ENCODE measurements at places on chromosomes 11 and 22.

DNA sequence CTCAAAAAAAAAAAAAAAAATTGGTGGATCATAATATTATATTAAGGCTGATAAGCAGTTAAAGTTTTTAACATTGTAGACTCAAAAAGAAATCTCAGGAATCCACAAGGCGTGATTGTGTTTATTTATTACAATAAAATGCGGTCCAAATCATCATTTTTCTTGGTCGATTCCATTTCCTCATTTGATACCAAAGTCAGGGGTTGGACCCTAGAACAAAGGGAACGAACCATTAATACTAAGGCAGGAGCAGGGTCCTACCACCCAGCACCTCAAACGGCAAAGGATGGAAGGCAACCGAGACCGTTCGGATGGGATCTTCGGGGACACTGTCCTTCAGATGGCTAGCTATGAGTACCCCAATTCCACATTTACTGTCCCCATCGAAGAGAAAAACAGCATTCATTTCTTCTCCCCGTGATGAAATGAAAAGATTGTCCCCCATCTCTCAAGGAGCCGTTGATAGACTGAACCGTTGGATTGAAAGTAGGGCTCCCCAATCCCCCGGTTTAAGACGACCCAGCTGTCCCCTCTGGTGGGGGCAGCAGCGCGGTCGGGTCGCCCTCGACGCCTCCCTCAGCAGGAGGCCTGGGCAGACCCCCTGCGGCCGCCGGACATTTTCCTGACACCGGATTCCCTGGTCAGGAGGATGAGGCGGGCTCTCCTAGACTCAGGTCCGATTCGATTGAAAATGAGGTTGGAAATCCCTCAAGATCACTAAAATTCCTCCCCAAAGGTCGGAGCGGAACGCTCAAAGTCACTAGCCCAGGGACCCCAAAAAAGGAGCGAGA, 607 bp downstream of the DMC1 start:
- DNase-seq = no peak

DNA sequence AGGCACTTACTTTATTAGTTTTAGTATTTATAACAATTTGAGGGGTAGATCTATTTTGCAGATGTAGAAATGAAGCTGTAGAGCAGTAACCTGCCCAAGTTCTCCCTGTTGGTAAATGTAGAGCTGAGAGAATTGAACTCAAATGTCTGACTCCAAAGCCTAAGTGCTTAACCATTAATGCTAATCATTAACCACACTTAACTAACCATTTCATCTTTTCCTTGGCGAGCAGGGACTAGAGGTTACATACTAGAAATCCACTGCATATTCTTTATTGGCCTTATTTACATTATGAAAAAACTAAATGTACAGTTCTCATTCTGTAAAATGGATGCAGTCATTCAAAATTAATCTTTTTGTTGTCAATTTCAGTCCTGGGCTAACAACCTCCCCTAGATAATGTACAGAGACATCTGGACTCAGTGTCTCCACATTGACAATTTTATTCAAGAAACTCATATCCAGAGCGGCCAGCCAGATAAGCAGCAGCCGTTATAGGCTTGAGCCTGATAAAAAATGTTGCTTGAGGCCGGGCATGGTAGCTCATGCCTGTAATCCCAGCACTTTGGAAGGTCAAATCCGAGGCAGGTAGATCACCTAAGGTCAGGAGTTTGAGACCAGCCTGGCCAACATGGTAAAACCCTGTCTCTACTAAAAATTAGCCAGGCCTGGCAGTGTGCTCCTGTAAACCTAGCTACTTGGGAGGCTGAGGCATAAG, 76.7 kb upstream of the PICALM start:
- no peak for DNase-seq

DNA sequence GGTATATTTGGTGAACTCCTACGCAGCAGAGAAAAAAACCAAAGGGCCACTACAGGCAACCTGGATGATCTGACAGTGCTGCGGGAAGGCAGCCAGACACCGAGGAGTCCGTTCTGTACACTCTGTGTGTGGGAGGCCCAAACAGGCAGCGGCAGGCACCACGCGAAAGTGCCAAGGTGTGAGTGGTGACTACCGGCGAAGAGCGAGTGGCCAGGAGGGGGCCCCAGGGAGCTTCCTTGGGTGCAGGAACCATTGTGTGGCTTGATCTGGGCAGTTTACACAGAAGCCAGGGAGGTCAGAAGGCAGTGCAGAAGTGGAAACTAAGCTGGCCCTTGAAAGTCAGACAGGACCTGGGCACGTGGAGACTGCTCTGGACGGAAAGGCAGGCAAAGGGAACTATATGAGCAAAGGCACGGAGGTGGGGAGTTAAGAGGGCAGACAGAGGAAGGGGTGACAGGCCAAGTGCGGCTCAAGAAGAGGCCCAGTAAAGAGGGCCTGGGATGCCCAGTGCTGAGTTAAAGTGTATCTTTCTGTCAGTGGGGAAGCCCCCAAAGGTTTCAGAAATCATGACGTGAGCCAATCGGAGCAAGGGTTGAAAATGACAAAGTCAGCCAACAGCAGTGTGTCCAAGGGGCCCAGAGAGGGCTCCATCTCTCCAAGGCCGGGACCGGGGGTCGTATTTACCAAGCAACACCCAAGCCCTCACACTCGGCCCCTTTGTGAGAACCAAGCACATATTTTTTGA, 10.6 kb downstream of the TMEM184B start:
- peak; percentile 75 for DNase-seq

- DNase-seq = no peak
These were observed 89.6 kb downstream of the ZNF280B start for GRCh38 chr22:22418957-22419356.

GRCh38 chr11:131895865-131896264, 525.5 kb downstream of the NTM start:
- no peak for DNase-seq

DNA sequence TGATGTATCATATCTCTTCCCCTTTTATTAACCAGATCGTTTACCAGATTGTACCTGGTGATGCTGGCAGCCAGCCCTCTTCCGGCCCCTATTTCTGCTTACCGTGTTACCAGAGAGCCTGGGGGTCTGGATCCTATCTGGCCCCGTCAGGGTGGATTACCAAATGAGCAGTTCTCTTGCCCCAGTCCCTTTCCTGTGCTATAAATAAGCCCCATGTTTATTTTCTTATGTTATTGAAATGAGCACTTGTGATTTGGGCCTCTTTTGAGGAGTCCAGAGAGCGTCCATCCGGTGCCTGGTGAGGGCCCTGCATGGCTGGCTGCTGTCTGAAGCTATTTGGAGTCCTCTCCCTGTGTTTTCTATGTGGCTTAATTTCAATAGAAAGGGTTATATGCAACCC, 59.5 kb downstream of the ALX4 start:
- no peak for DNase-seq

GRCh38 chr22:17773606-17774205, 563 bp downstream of the BID start:
- peak; percentile 81 for DNase-seq

GRCh38 chr11:75369560-75370255, 18.2 kb upstream of the ARRB1 start:
- no peak for DNase-seq

GRCh38 chr11:35030716-35031213, 108.2 kb upstream of the CD44 start:
- DNase-seq = peak; percentile 67

GRCh38 chr11:122486793-122487495, 168.6 kb upstream of the UBASH3B start:
- DNase-seq = no peak

Data from activated CD4-positive, alpha-beta T cell treated with anti-CD3 and anti-CD28 coated beads for 36 hours (primary cell).